Endodermal cell (in vitro differentiated cells): ENCODE measurements at places on chromosomes 6 and 20. TPM values are rescaled to one million over a fixed set of nuclear protein-coding genes. Genes with fewer than 3 reads are reported as not detected.
A peak's percentile ranks its signal among the peaks of the same experiment; 100 is the strongest.

DNA sequence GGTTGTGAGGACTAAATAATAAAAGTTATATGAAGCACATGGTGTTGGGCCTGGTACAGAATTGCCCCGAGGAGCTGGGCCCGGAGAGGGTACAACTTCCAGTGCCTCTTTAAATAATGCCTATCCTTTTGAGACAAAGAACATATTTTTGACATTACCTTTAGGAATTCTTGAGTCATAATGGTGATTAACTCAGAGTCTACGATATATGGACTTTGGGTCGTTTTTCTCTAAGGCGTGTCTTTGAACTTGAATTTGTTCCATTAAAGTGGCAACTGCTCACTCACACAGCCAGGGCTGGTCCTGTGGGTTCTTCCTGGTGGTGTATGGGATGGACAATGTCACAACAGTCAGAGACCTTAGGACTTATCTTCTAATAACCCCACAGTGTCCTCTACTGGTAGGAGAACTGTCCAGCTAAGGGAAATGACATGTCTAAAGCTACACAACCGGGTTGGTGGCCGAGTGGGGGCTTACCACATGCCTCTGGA lies 106.5 kb downstream of the CDC5L start:
- DNase-seq: no peak
- H3K4me3 ChIP-seq: no peak overlapping the region
- H3K27ac ChIP-seq: no peak overlapping the region

- no peaks in the 10 kb centered on the region for H3K4me1 ChIP-seq
- DNase-seq: no peak
- H3K36me3 ChIP-seq: no peaks in the 10 kb centered on the region
- H3K27me3 ChIP-seq: no peaks in the 10 kb centered on the region
- H3K27ac ChIP-seq: no peak overlapping the region
Measured at GRCh38 chr20:19104186-19104585, 108.3 kb upstream of the SLC24A3 start.

- no peaks in the 10 kb centered on the region for H3K4me1 ChIP-seq
- no peak overlapping the region for H3K27ac ChIP-seq
- no peaks in the 10 kb centered on the region for H3K27me3 ChIP-seq
- no peak overlapping the region for H3K4me3 ChIP-seq
Measured at GRCh38 chr6:155377061-155377460, 62.8 kb upstream of the TFB1M start.

The ENPP5 gene
- total RNA-seq: 8.3 and 9.0 TPM in 2 replicates

The TSBP1 gene
- not detected in 2 replicates for total RNA-seq

The LINC00237 gene
- 1.3 and 2.0 TPM in 2 replicates for total RNA-seq

GRCh38 chr6:40359808-40360207 lies 227.4 kb downstream of the LRFN2 start:
- H3K27me3 ChIP-seq: no peaks in the 10 kb centered on the region
- no peak overlapping the region for H3K4me3 ChIP-seq
- peaks cover 12% of the 10 kb centered on the region for H3K4me1 ChIP-seq
- no peak overlapping the region for H3K27ac ChIP-seq
- no peaks in the 10 kb centered on the region for H3K36me3 ChIP-seq

- H3K4me1 ChIP-seq: peaks cover 3% of the 10 kb centered on the region
- no peaks in the 10 kb centered on the region for H3K36me3 ChIP-seq
- H3K27me3 ChIP-seq: peaks cover 14% of the 10 kb centered on the region
- no peak for DNase-seq
- no peak overlapping the region for H3K4me3 ChIP-seq
Measured at GRCh38 chr6:162638931-162639574, 88.5 kb downstream of the PRKN start.

DNA sequence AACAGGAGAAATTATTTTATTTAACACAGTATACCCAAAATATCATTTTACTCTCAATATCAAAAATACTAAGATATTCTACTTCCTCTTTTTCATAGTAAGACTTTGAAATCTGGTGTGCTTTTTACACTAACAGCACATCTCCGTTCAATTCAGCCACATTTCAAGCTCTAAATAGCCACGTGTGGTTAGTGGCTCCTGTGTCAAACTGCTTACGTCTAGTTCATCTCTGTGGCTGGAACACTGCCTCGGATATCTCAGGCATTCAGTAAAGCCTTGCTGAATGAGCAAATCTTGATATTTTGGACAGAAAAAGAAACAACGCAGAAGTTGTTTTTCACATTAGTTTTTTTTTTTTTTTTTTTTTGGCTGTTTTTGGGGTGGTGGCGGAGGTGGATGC lies 136.1 kb downstream of the EYA4 start:
- no peaks in the 10 kb centered on the region for H3K4me1 ChIP-seq
- no peaks in the 10 kb centered on the region for H3K27me3 ChIP-seq
- H3K36me3 ChIP-seq: no peaks in the 10 kb centered on the region

DNA sequence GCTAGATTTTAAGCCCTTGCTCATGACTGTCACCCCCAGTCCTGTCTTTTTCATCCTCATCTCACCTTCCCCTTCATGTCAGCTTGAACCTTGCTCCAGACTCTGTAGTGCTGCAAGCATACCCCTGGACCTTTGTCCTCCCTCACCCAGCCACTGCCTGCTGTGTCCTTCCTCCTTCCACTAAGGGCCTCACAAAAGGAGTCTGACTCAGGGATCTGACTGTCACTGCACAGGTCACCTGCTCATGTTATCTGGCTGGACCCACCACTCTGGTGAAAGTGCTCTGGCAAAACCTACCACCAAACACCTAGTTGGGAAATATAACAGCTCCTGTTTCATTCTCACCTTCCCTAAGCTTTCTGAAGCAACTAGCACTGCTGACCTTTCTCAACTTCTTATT lies 151.4 kb downstream of the INSM1 start:
- DNase-seq: no peak
- no peak overlapping the region for H3K27ac ChIP-seq
- no peak overlapping the region for H3K4me3 ChIP-seq
- H3K36me3 ChIP-seq: peaks cover 20% of the 10 kb centered on the region

GRCh38 chr20:4763723-4764510 lies 42.2 kb downstream of the PRND start:
- peaks cover 11% of the 10 kb centered on the region for H3K27me3 ChIP-seq
- no peak overlapping the region for H3K27ac ChIP-seq
- DNase-seq: no peak
- H3K36me3 ChIP-seq: no peaks in the 10 kb centered on the region

The EFCAB8 gene
- 0.81 and 1.0 TPM in 2 replicates for total RNA-seq

- no peaks in the 10 kb centered on the region for H3K4me1 ChIP-seq
- no peaks in the 10 kb centered on the region for H3K36me3 ChIP-seq
- H3K4me3 ChIP-seq: no peak overlapping the region
Measured at GRCh38 chr20:2418388-2418787, 37.7 kb downstream of the TGM6 start.

- H3K36me3 ChIP-seq: no peaks in the 10 kb centered on the region
- no peaks in the 10 kb centered on the region for H3K4me1 ChIP-seq
- no peak overlapping the region for H3K27ac ChIP-seq
- H3K27me3 ChIP-seq: no peaks in the 10 kb centered on the region
- no peak for DNase-seq
Measured at GRCh38 chr20:4956200-4956810, 45.0 kb downstream of the SLC23A2 start.

DNA sequence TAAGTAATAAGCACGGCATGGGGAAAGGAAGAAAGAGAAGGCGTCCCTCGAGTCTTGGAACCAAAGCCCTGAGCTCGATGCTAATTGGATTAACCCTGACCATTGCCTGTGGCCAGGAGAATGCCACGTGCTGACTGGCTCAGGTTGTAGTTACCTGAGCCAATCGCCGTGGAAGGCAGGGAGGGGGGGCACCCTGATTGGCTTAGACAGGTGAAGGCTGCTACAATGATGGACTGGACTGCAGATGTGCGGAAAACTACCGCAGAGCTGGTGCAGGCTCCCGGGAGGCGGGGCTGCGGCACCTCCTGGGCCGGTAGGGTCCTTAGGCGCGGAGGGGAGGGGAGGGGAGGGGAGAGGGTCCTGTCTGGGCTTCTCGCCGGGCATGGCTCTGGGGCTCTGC lies 121.3 kb downstream of the TFAP2C start:
- no peak overlapping the region for H3K27ac ChIP-seq
- H3K4me3 ChIP-seq: no peak overlapping the region
- no peaks in the 10 kb centered on the region for H3K4me1 ChIP-seq
- no peaks in the 10 kb centered on the region for H3K36me3 ChIP-seq
- peaks cover 37% of the 10 kb centered on the region for H3K27me3 ChIP-seq

DNA sequence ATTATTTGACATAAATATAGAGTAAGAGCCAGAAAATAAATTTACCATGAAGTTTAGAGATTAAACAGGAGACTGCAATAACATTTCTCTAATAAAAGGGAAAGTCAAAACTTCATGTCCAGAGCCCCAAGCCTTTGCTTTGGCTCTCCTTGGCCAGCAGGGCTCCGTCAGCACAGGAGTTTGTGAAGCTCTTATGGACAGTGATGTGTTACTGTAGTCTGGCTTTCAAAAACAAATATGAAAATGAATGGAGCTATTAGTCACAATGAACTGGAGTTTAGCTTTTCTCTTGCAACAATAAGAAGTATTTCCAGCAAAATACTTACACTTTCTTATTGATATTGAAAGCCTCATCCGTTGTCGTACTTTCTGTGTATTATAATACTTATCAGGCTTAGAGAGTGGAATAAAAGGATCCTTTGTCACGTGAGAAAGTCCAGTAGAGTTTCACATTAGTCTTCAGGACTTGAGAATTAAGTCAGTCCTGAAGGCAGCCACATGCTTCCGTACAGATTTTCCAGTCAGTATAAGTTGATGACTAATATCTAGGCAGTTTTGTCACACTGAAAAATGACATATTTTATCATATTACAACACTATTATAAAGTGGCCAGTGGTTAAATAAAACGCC lies 117.0 kb upstream of the PRL start:
- no peaks in the 10 kb centered on the region for H3K27me3 ChIP-seq
- H3K4me1 ChIP-seq: no peaks in the 10 kb centered on the region
- H3K36me3 ChIP-seq: no peaks in the 10 kb centered on the region

GRCh38 chr20:56925831-56926170 lies 296.7 kb downstream of the TFAP2C start:
- H3K27ac ChIP-seq: peak overlapping the region; percentile 89
- no peaks in the 10 kb centered on the region for H3K4me1 ChIP-seq
- H3K27me3 ChIP-seq: peaks cover 99% of the 10 kb centered on the region
- H3K36me3 ChIP-seq: no peaks in the 10 kb centered on the region
- H3K4me3 ChIP-seq: peak overlapping the region; percentile 78

- H3K4me3 ChIP-seq: no peak overlapping the region
- no peaks in the 10 kb centered on the region for H3K27me3 ChIP-seq
- H3K27ac ChIP-seq: no peak overlapping the region
Measured at GRCh38 chr6:96611342-96611991, 48.5 kb downstream of the FHL5 start.

The TRIM31 gene
- not detected in 2 replicates for total RNA-seq

The TNFRSF21 gene
- 93.2 to 120 TPM (median 97.5 TPM) in 3 replicates for total RNA-seq

GRCh38 chr6:131029626-131030297 lies 33.3 kb downstream of the EPB41L2 start:
- peak overlapping the region; percentile 47 for H3K27ac ChIP-seq
- H3K4me1 ChIP-seq: peaks cover 7% of the 10 kb centered on the region
- no peaks in the 10 kb centered on the region for H3K36me3 ChIP-seq
- H3K27me3 ChIP-seq: no peaks in the 10 kb centered on the region
- H3K4me3 ChIP-seq: peak overlapping the region; percentile 64

The CNBD2 gene
- 1.5 to 3.2 TPM (median 1.9 TPM) in 3 replicates for total RNA-seq

DNA sequence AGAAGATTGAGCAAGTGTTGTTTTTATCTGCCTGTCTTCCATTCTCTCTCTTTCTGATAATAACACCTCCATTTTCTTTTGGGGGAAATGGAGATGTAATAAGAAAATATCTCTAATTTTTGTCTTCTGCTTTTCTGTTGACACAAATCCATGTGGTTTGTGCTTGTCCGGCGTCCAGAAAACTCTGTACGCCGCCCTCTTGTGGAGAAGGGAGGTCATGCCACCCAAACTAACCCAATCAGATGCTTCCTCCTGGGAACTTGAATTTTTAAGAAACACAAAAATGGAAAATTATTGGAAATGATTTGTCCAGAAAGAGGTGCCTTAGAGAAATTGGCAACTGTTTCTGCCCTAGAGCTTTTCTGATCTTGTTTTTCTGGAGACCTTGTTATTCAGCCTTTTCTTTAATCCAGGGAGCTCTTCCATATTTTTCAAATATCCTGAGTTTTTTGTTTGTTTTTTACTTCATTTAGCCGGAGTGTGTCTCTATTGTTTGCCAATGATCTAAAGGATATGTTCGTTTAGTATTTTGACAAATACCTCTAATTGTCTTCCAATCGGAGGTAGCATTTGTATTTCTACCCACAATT lies 17.8 kb upstream of the FNDC1 start:
- no peaks in the 10 kb centered on the region for H3K36me3 ChIP-seq
- H3K27me3 ChIP-seq: no peaks in the 10 kb centered on the region
- peak; percentile 77 for DNase-seq
- H3K4me1 ChIP-seq: no peaks in the 10 kb centered on the region
- no peak overlapping the region for H3K27ac ChIP-seq
- no peak overlapping the region for H3K4me3 ChIP-seq

DNA sequence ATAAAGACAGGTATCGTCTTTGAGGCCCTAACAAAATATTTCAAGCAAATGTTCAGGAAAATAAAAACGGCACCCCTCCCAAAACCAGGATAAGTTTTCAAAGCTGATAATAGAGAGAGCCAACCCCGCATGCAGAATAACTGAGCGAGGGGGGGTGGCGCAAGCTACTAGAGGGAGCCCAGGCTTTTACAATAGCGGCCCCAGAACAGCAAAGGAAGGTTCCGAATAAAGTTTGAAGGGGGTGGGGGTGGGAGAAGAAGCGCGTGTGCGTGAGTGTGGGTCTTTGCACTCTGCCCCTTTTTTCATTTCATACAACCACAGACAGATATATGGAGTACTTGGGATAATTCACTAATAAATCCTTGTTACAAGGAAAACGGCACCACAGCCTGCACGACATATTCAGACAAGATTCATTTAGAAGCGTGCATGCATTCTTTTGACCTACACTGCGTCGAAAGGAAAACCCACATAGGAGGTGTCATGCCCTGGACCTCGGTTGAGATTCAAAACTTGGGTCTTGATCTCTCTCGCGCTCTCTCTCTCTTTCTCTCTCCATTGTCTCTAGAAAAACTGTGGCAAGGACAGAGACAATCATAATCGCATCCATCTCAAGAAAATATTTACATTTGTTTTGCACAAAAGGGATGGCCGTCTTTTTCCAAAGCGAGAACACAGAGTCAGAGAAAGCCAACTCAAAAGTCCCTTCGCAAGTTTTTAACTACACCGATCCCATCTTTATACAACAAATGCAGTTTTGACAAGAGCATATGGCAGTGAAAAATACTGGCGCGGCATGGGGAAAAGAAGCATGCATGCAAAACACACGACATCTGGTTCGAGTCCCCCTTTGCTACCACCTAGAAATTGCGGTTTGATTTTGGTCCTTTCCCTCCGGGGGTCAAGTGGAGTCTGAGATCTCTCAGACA lies 1.6 kb downstream of the OLIG3 start:
- no peak overlapping the region for H3K27ac ChIP-seq
- H3K27me3 ChIP-seq: peaks cover 100% of the 10 kb centered on the region
- peaks cover 7% of the 10 kb centered on the region for H3K4me1 ChIP-seq
- H3K36me3 ChIP-seq: no peaks in the 10 kb centered on the region
- DNase-seq: peak; percentile 44

The OPRM1 gene
- not detected in 2 replicates for total RNA-seq

GRCh38 chr6:1526398-1527072 lies 83.2 kb upstream of the FOXC1 start:
- DNase-seq: no peak
- H3K4me3 ChIP-seq: no peak overlapping the region
- no peaks in the 10 kb centered on the region for H3K36me3 ChIP-seq
- no peak overlapping the region for H3K27ac ChIP-seq
- H3K27me3 ChIP-seq: peaks cover 62% of the 10 kb centered on the region

GRCh38 chr6:166866839-166867637 lies 89.3 kb downstream of the RNASET2 start:
- no peak overlapping the region for H3K4me3 ChIP-seq
- DNase-seq: no peak
- H3K4me1 ChIP-seq: no peaks in the 10 kb centered on the region
- peaks cover 7% of the 10 kb centered on the region for H3K27me3 ChIP-seq
- no peaks in the 10 kb centered on the region for H3K36me3 ChIP-seq

The TTI1 gene
- 27.0 to 59.1 TPM (median 56.2 TPM) in 3 replicates for total RNA-seq
